ENCODE measurements at places on chromosomes 1 and 21.

GRCh38 chr21:35861661-35862060, 198.7 kb downstream of the SETD4 start:
- no peak for DNase-seq

- no peak overlapping the region for H3K4me3 ChIP-seq
- DNase-seq: no peak
- H3K27me3 ChIP-seq: no peaks in the 10 kb centered on the region
- H3K27ac ChIP-seq: no peak overlapping the region
Measured at GRCh38 chr1:107460035-107460434, 319.2 kb downstream of the NTNG1 start.

DNA sequence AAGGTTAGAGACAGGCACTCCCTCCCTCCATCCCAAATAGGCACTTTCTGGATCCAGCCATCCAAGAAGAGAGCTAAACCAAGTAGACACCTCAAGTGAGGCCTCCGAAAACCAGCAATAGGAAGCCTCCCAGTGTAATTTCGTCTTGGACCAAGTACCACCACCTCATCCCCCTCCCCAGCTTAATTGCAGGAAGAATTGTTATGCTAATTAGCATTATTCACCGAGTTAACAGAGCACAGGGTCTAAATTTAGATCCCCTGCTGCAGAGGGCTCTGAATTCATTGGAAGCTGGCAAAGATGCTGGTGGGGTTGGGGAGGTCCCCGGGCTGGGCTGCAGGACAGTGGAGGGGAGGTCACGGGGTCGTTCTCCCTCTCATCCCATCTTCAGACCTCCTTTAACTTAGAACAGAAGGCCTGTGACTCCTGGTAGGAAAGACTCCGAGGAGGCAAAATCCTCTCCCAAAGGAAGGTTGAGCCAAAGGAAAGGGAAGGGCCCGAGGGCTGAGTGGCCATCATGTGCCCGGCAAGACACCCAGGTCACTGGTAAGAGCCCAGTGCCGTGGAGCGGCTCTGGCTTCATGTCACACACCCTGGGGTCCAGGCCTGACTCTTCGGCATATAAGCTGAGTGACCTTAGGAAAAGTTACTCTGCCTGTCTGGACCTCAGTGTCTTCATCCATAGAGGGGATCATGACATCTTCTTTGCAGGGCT, 209.2 kb upstream of the GRIK3 start:
- DNase-seq: no peak
- H3K4me3 ChIP-seq: no peak overlapping the region

- H3K36me3 ChIP-seq: peaks cover 9% of the 10 kb centered on the region
- H3K4me1 ChIP-seq: peaks cover 18% of the 10 kb centered on the region
- peak overlapping the region; percentile 75 for H3K4me3 ChIP-seq
- peaks cover 12% of the 10 kb centered on the region for H3K27me3 ChIP-seq
Measured at GRCh38 chr1:27348861-27349783, 7.3 kb downstream of the SYTL1 start.

GRCh38 chr1:206955476-206956451, 9.5 kb upstream of the PIGR start:
- H3K4me1 ChIP-seq: no peaks in the 10 kb centered on the region
- peaks cover 4% of the 10 kb centered on the region for H3K27me3 ChIP-seq
- no peak overlapping the region for H3K4me3 ChIP-seq
- no peaks in the 10 kb centered on the region for H3K36me3 ChIP-seq
- DNase-seq: no peak

- peaks cover 39% of the 10 kb centered on the region for H3K36me3 ChIP-seq
- H3K27me3 ChIP-seq: peaks cover 8% of the 10 kb centered on the region
- DNase-seq: no peak
- no peak overlapping the region for H3K27ac ChIP-seq
- H3K4me1 ChIP-seq: no peaks in the 10 kb centered on the region
- no peak overlapping the region for H3K4me3 ChIP-seq
Measured at GRCh38 chr1:163477276-163477830, 155.6 kb downstream of the NUF2 start.

DNA sequence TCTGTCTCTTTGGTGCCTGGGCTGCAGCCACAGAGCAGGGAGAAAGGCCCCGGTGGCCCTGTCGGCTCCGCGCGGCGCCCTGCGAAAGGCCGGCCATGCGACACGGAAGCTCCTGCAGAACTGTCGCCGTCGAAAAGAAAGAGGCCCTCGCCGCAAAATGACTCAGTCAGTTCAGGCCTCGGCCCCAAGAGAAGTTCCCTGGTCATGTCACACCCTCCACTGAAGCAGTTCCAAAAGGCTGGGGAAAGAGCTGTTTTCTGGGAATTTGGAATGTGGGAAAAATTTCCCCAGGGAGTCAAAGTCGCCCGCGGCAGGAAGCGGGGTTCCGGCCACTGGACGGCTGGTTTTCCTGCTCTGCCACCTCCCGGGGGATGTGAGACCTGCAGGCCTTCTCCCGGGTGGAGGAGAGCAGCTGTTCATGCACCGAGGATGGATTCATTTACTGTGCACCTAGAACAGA, 115.8 kb upstream of the ZNF678 start:
- H3K27me3 ChIP-seq: peaks cover 5% of the 10 kb centered on the region
- no peak overlapping the region for H3K27ac ChIP-seq
- H3K4me3 ChIP-seq: no peak overlapping the region
- peaks cover 4% of the 10 kb centered on the region for H3K4me1 ChIP-seq

- no peak for DNase-seq
- no peaks in the 10 kb centered on the region for H3K27me3 ChIP-seq
- H3K27ac ChIP-seq: no peak overlapping the region
- peaks cover 12% of the 10 kb centered on the region for H3K4me1 ChIP-seq
- no peaks in the 10 kb centered on the region for H3K36me3 ChIP-seq
Measured at GRCh38 chr21:25175938-25176337, 431.3 kb downstream of the MRPL39 start.

GRCh38 chr21:42476388-42477331, 19.4 kb downstream of the RSPH1 start:
- DNase-seq: no peak
- no peak overlapping the region for H3K4me3 ChIP-seq
- H3K27me3 ChIP-seq: no peaks in the 10 kb centered on the region
- H3K4me1 ChIP-seq: peaks cover 14% of the 10 kb centered on the region
- H3K27ac ChIP-seq: no peak overlapping the region

- no peaks in the 10 kb centered on the region for H3K27me3 ChIP-seq
- H3K4me1 ChIP-seq: peaks cover 28% of the 10 kb centered on the region
- H3K36me3 ChIP-seq: peaks cover 12% of the 10 kb centered on the region
- no peak for DNase-seq
- H3K4me3 ChIP-seq: no peak overlapping the region
Measured at GRCh38 chr1:62050165-62050564, 144.5 kb upstream of the L1TD1 start.

DNA sequence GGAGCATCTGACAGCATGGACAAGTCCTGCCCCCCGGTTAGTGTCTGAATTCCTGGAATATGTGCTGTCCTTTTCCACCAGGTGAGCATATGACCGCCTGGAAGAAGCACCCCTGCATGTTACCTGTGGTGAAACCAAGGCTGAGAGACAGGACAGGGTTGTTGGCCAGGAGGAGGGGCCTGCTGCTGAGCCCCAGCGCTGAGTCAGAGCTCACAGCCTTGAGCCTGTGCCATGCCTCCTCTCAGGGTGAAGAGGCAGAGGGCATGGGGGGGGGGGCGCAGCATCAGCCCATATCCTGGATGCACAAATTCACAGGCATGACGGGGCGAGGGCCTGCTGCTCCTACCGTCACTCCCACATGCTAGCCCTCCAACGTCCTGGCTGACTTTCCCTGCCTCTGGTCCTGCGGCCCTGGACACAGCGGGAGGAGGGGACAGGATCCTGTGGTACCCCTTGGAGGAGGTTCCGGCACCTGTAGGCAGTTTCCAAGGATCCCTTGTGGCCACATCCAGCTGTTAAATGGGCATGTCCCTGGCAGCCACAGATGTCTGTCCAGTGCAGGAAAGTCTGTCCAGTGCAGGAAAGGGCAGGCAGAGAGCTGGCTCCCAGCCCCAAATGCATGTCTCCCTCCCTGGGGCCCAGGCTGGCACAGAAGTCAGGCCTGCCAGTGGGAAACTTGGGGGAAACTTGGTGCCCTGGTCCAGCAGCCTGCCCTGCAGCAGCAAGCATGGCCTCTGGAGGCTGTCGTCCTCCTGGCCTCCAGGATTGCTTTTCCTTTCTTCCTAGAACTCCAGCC, 23.9 kb downstream of the TTC34 start:
- H3K4me3 ChIP-seq: no peak overlapping the region
- H3K4me1 ChIP-seq: no peaks in the 10 kb centered on the region
- H3K27me3 ChIP-seq: peaks cover 13% of the 10 kb centered on the region
- no peak for DNase-seq

DNA sequence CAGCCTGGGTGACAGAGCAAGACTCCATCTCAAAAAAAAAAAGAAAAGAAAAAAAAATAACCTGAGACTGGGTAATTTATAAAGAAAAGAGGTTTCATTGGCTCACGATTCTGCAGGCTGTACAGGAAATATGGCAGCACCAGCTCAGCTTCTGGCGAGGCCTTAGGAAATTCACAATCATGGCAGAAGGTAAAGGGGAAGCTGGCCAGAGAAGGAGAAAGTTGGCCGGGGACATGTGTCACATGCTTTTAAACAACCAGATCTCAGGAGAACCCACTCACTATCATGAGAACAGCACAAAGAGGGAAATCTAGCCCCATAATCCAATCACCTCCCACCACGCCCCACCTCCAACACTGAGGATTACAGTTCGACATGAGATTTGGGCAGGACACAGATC, 125.3 kb downstream of the DISP1 start:
- H3K27me3 ChIP-seq: no peaks in the 10 kb centered on the region
- no peaks in the 10 kb centered on the region for H3K36me3 ChIP-seq
- no peak overlapping the region for H3K27ac ChIP-seq
- peaks cover 11% of the 10 kb centered on the region for H3K4me1 ChIP-seq

- no peak overlapping the region for H3K4me3 ChIP-seq
- peaks cover 8% of the 10 kb centered on the region for H3K4me1 ChIP-seq
- H3K36me3 ChIP-seq: peaks cover 4% of the 10 kb centered on the region
- no peak for DNase-seq
- H3K27ac ChIP-seq: no peak overlapping the region
Measured at GRCh38 chr1:163863731-163864130, 542.0 kb downstream of the NUF2 start.

GRCh38 chr1:163290025-163290640, 31.6 kb upstream of the NUF2 start:
- no peak for DNase-seq
- H3K36me3 ChIP-seq: peaks cover 27% of the 10 kb centered on the region
- peak overlapping the region; percentile 4 for H3K27ac ChIP-seq
- no peak overlapping the region for H3K4me3 ChIP-seq
- H3K4me1 ChIP-seq: peaks cover 10% of the 10 kb centered on the region
- H3K27me3 ChIP-seq: no peaks in the 10 kb centered on the region

- no peaks in the 10 kb centered on the region for H3K36me3 ChIP-seq
- H3K27ac ChIP-seq: no peak overlapping the region
- H3K27me3 ChIP-seq: no peaks in the 10 kb centered on the region
- peaks cover 4% of the 10 kb centered on the region for H3K4me1 ChIP-seq
- DNase-seq: no peak
Measured at GRCh38 chr21:38619992-38620479, 121.8 kb upstream of the ERG start.

- 0 out of 2 replicates have a peak overlapping the region, but pooled peaks have one; percentile 57 for H3K27ac ChIP-seq
- peaks cover 3% of the 10 kb centered on the region for H3K36me3 ChIP-seq
- H3K4me1 ChIP-seq: peaks cover 31% of the 10 kb centered on the region
- no peak overlapping the region for H3K4me3 ChIP-seq
- DNase-seq: no peak
Measured at GRCh38 chr1:157472056-157472701, 80.1 kb downstream of the FCRL5 start.

- peaks cover 8% of the 10 kb centered on the region for H3K4me1 ChIP-seq
- no peaks in the 10 kb centered on the region for H3K27me3 ChIP-seq
- H3K36me3 ChIP-seq: no peaks in the 10 kb centered on the region
- no peak overlapping the region for H3K4me3 ChIP-seq
Measured at GRCh38 chr1:171809834-171810233, 28.4 kb downstream of the METTL13 start.

- H3K27me3 ChIP-seq: no peaks in the 10 kb centered on the region
- no peaks in the 10 kb centered on the region for H3K36me3 ChIP-seq
- H3K27ac ChIP-seq: 0 out of 2 replicates have a peak overlapping the region, but pooled peaks have one; percentile 59
- H3K4me1 ChIP-seq: peaks cover 3% of the 10 kb centered on the region
- H3K4me3 ChIP-seq: no peak overlapping the region
Measured at GRCh38 chr1:109201123-109201703, 12.5 kb upstream of the SARS1 start.

- DNase-seq: no peak
- no peak overlapping the region for H3K27ac ChIP-seq
- no peak overlapping the region for H3K4me3 ChIP-seq
- H3K36me3 ChIP-seq: no peaks in the 10 kb centered on the region
- H3K27me3 ChIP-seq: peaks cover 58% of the 10 kb centered on the region
Measured at GRCh38 chr1:47559944-47560695, 122.3 kb downstream of the FOXD2 start.

- H3K36me3 ChIP-seq: no peaks in the 10 kb centered on the region
- no peaks in the 10 kb centered on the region for H3K27me3 ChIP-seq
- H3K4me3 ChIP-seq: peak overlapping the region; percentile 47
- DNase-seq: no peak
Measured at GRCh38 chr1:89598450-89599331, 34.2 kb upstream of the LRRC8C start.

DNA sequence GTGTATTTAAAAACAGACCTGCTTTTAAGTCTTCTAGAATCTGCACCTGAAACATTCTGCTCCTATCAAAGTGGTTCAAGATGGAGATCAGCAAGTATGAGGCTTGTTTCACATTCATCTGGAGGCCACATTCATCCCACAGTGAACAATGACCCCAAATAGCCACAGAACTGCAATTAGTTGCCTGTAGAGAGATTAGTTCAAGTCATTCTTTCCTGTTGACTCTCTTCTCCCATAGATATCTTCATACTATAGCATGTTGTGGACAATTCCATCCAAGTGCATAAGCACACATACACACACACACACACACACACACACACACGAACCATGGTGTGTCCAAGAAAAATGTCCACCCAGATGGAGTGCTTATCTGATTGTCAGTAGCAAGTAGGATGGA, 101.7 kb upstream of the FGGY start:
- peaks cover 3% of the 10 kb centered on the region for H3K4me1 ChIP-seq
- no peak overlapping the region for H3K4me3 ChIP-seq
- H3K27me3 ChIP-seq: peaks cover 2% of the 10 kb centered on the region
- no peak overlapping the region for H3K27ac ChIP-seq
- peaks cover 6% of the 10 kb centered on the region for H3K36me3 ChIP-seq

GRCh38 chr1:162832470-162832869, 28.5 kb downstream of the CCDC190 start:
- no peaks in the 10 kb centered on the region for H3K27me3 ChIP-seq
- DNase-seq: no peak
- H3K4me3 ChIP-seq: no peak overlapping the region
- no peak overlapping the region for H3K27ac ChIP-seq
- H3K36me3 ChIP-seq: no peaks in the 10 kb centered on the region

DNA sequence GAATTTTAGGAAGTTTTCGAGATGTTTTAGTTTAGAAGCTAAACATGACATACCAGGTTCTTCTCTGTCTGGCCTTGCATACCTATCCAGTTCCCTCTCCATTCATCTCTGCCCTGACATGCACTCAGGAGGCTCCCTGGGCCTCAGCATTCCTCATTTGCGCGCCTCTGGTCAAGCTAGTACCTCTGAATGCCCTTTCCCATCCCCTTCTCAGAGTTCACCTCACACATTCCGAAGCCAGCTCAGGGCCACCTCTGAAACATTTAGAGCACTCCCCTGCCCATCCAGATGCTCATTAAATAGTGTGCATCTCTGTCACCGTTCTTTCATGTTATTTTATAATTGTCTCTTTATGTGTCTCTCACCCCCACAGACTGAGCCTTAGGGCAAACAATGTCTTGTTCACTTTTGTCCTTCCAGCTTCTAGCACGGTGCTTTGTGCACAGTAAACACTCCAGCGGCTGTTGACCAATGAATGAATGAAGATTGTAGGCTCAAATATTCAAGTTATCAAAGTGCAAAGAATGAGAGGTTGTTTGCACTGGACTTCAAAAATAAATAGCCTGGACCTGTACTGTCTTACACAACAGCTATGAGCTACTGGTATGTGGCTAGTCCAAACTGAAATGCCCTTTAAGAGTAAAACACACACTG, 1.2 kb upstream of the DHCR24 start:
- H3K4me1 ChIP-seq: peaks cover 43% of the 10 kb centered on the region
- DNase-seq: no peak
- no peaks in the 10 kb centered on the region for H3K27me3 ChIP-seq
- peak overlapping the region; percentile 95 for H3K4me3 ChIP-seq
